ENCODE measurements at places on chromosomes 1 and 21.

- peak; percentile 99 for DNase-seq
Observed at GRCh38 chr1:153967107-153967999, at the start of gene CREB3L4. TSS of gene CREB3L4 (plus strand) at chr1:153967902. CDS start at chr1:153968526, 624 bp downstream.

DNA sequence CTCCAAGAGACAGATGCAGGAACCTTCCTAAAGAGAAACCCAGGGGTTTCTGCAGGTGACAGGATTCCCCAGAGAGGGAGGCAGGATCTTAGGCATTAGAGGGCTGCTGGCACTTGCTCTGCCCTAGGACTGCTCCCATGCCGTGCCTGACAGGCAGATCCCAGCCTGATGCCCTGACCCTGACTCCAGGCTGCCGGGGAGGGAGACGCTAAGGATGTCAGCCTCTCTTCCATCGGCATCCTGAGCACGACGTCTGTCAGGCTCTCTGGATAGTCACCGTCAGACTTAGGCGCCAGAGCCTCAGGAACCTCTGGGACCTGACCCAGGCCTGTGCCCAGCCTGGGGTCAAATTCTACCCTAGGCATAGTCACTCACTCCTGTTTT, 157.1 kb downstream of the NPHP4 start:
- DNase-seq, result no peak

GRCh38 chr1:204623894-204624361, 61.6 kb downstream of the LRRN2 start:
- no peak for DNase-seq

- no peak for DNase-seq
Observed at GRCh38 chr1:55055084-55055882, 15.9 kb downstream of the PCSK9 start.

- DNase-seq, result no peak
Observed at GRCh38 chr21:38013741-38014140, 97.5 kb upstream of the KCNJ6 start.

- DNase-seq, result no peak
Observed at GRCh38 chr1:21913258-21913657, 23.9 kb downstream of the HSPG2 start.

DNA sequence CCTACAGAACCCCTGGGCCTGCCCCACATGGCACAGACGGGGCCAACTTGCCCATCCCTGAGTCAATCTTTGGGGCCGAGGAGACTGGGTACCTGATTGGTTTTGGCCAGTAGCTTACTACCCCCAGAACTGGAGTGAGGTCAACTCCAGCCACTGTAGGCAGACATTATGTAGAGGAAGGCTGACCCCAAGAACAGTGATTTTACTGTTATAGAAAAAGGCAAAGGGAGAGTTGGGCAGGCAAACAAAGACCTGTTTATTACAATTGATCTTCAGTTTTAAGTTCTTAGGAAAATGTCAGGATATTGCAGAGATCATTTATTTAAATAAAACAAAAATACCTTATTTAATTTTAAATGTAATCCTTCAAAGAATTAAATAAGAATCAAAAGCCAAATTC, 653.8 kb downstream of the NPHP4 start:
- no peak for DNase-seq

- no peak for DNase-seq
Observed at GRCh38 chr21:34946385-34946840, 102.7 kb downstream of the RUNX1 start.

GRCh38 chr1:204813522-204813921, 57.1 kb upstream of the NFASC start:
- no peak for DNase-seq

- DNase-seq, result no peak
Observed at GRCh38 chr1:204286831-204287421, 72.8 kb downstream of the PLEKHA6 start.

DNA sequence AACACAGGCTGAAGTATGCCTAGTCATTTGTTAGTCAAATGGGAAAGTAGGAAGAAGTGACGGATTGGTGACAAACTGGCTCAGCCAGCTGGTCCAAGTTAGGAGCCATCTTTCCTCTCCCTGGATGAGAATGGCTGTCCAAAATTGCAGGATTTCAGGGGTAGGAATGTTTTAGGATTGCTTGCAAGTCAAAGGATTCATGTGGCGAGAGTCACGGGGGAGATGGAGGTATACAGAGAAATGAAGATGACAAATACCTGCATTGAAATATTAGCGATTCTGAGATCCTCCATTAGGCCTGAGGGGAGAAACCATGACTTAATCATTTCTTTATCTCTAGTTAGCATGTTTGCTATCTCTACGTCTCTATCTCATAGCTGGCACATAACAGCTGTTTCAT, 41.8 kb upstream of the PIGC start:
- DNase-seq, result no peak

GRCh38 chr1:227314014-227314848, 4.1 kb downstream of the CDC42BPA start:
- DNase-seq, result no peak

GRCh38 chr1:62530516-62531154, 66.7 kb upstream of the ANGPTL3 start:
- peak; percentile 16 for DNase-seq

GRCh38 chr1:16960560-16961296, 19.7 kb downstream of the MFAP2 start:
- peak; percentile 63 for DNase-seq

GRCh38 chr1:164589961-164590507, 31.1 kb downstream of the PBX1 start:
- DNase-seq, result no peak

DNA sequence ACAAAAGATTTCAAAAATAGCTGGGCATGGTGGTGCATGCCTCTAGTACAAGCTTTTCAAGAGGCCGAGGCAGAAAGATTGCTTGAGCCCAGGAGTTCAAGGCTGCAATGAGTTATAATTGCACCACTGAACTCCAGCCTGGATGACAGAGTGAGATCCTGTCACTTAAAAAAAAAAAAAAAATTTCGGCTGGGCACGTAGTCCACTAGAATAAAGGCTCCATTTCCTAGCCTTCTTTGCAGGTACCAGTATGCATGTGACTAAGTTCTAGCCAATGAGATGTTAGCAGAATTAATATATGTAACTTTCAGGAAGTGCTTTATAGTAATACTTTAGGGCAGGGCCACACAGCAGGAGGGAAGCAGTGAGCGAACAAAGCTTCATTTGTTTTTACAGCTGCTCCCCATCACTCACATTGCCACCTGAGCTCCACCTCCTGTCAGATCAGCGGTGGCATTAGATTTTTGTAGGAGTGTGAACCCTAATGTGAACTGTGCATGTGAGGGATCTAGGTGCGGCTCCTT, 28.8 kb upstream of the SYDE2 start:
- DNase-seq, result no peak

DNA sequence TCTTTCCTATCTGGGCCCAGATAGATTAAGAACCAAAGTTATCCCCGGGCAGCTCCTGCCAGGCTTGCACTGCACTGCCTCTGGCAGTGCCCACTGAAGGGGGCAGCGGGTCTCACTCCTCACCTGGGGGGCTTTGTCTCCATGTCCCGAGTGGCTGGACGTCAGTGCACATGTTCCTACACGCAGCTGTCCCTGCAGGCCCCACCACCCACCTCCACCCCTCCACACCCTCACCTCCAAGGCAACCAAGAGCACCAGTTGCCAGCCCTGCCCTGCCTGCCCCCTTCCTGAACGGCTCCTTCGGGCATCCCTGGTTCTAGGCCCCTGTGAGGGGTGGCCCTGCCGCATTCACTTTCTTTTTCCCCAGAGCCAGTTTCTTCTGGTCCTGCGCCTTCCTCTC, 147.2 kb downstream of the PEX14 start:
- DNase-seq, result no peak

DNA sequence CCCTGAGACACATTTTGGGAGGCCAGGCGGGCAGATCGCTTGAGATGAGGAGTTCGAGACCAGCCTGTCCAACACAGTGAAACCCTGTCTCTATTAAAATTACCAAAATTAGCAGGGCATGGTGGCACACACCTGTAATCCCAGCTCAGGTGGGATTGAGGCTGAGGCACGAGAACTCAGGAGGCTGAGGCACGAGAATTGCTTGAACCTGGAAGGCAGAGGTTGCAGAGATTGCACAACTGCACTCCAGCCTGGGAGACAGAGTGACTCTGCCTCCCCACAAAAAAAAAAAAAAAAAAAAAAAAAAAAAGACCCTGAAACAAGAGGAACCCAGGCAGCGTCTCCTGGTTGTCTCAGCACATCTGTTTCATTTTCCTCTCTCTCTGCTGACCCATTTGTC, 24.2 kb downstream of the PGM1 start:
- no peak for DNase-seq

DNA sequence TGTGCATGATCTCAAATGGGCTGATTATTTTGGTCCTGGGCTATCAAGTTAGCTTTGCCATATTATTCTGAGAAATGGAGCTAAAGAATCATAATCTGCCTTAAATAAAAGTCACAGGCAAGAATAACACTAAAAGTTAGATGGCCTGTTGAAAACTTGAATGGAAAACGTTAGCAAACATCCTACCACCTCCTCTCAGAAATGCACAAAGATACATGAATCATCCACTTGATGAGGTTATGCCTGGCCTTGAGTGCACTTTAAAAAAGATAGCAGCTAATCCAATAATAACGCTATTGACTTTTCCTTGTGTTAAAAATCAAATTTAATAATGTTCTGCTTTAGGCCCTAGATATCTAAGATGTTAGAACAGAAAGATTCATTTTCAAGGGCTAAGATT, 108.0 kb downstream of the KCNJ6 start:
- DNase-seq, result no peak

GRCh38 chr21:45889256-45889655, 92.3 kb upstream of the COL6A1 start:
- DNase-seq, result no peak

DNA sequence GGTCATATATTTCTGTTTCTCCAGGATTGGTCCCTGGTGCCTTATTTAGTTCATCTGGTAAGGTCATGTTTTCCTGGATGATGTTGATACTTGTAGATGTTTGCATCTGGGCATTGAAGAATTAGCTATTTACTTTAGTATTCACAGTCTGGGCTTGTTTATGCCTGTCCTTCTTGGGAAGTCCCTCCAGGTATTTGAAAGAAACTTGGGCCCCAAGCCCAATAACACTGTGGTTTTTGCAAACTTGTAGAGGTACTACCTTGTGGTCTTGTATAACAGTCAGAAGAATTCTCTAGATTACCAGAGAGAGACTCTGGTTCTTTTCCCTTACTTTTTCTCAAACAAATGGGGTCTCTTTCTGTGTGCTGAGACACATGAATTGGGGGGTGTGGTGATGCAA, 251.4 kb upstream of the B3GALT2 start:
- DNase-seq, result no peak

DNA sequence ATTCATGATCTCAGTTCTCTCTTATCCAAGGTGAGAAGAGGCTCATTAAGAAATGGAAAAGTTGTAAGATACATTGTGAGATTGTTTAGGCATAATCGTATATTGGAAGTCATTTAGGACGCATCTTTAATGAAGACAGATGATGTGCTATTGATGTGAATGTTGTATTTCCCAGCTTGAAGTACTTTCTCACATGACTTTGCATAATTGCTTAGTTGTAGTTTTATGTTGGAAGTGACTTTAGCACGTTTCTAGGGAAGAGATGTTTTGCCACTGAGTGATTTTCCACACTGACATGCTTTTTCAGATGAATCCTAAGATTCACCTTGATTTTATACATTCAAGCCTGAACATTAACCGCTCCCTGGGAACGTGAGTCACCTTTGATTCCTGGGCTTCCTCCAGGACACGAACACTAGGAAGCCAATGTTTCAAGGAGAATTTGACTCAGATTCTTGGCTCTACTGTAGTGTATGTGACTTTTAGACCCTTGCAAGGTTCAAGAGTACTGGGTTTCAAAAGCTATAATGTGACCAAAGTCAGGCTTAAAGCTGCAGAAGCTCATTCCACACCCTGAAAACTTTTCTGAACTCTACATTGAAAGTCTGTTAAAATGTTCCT, 27.9 kb downstream of the ANGEL2 start:
- DNase-seq, result peak; percentile 68
